ENCODE measurements at places on chromosomes 7 and 10.

- DNase-seq, result no peak
Observed at GRCh38 chr7:6178298-6179029, 94.0 kb downstream of the CYTH3 start.

- DNase-seq, result no peak
Observed at GRCh38 chr10:7261351-7261750, 149.5 kb downstream of the SFMBT2 start.

GRCh38 chr10:117189557-117189956, 7.7 kb upstream of the KCNK18 start:
- DNase-seq, result no peak

DNA sequence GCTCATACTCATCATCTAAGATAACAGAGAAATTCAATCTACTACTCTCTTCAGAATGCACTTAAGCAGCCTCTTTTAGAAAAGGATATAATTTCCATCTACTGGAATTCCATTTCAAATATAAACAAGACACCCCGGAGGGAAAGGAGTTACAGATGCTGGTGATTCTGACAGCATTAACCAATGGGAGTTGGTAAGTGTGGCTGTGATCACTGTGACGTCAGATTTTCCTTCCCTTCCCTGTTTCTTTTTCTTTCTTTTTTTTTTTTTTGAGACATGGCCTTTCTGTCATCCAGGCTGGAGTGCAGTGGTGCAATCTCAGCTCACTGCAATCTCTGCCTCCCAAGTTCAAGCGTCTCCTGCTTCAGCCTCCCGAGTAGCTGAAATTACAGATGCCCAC, 106.6 kb downstream of the ACTR3B start:
- DNase-seq, result no peak

DNA sequence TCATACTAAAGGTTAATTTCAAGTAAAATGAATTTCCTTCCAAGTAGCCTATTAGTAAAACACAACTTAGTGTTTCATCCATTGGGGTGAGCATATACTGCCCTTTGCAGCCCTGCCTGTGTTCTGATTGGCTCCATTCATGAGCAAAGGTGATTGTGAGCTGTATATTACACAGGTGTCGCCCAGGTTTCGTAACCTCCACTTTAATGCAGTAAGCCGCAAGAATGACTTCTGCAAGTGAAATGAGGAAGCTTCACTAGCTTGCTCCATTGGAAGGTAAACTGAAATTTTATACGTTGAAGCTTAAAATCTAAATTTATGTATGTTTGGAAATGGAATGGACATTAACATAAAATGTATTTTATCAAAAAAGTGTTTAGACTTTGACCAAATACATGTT, 24.4 kb downstream of the MTURN start:
- no peak for DNase-seq
